ENCODE measurements at places on chromosomes 2 and 18.

GRCh38 chr2:178477443-178478129 lies 814 bp downstream of the FKBP7 start:
- peak overlapping the region; percentile 96 for H3K27ac ChIP-seq
- H3K4me1 ChIP-seq = peaks cover 48% of the 10 kb centered on the region
- H3K27me3 ChIP-seq = no peaks in the 10 kb centered on the region
- no peaks in the 10 kb centered on the region for H3K36me3 ChIP-seq

- H3K4me1 ChIP-seq = no peaks in the 10 kb centered on the region
- peak; percentile 37 for DNase-seq
- no peaks in the 10 kb centered on the region for H3K36me3 ChIP-seq
- no peaks in the 10 kb centered on the region for H3K27me3 ChIP-seq
- no peak overlapping the region for H3K27ac ChIP-seq
These were observed 9.4 kb upstream of the ZNF512 start for GRCh38 chr2:27573452-27573851.

DNA sequence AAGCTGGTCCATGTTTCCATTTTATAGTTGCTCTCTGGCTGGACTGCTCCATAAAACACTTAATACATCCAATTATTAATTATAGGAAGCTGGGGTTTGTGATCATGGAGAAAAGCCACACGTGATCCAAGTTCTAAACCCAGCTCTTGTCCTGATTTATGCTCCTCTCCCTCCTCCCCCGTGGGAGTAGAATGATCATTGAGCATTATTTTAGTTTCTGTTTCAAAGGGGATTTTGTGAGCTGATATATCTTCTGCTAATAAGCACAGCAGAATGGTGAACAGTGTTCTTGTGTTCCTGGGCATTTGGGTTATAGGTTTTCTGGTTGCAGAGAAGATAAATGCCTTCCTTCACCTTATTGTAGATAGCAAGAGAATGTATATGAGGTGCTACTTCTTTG lies 135.7 kb upstream of the TMEM200C start:
- no peaks in the 10 kb centered on the region for H3K27me3 ChIP-seq
- no peak for DNase-seq
- H3K27ac ChIP-seq = no peak overlapping the region
- H3K4me3 ChIP-seq = no peak overlapping the region
- H3K4me1 ChIP-seq = no peaks in the 10 kb centered on the region

GRCh38 chr2:169036736-169037440 lies 5.8 kb upstream of the ABCB11 start:
- DNase-seq = no peak
- no peak overlapping the region for H3K4me3 ChIP-seq
- no peaks in the 10 kb centered on the region for H3K36me3 ChIP-seq
- no peak overlapping the region for H3K27ac ChIP-seq

- DNase-seq = no peak
- no peak overlapping the region for H3K27ac ChIP-seq
- H3K4me3 ChIP-seq = no peak overlapping the region
- H3K27me3 ChIP-seq = no peaks in the 10 kb centered on the region
- no peaks in the 10 kb centered on the region for H3K36me3 ChIP-seq
- peaks cover 8% of the 10 kb centered on the region for H3K4me1 ChIP-seq
These were observed 260.8 kb downstream of the SETBP1 start for GRCh38 chr18:44941516-44941915.

DNA sequence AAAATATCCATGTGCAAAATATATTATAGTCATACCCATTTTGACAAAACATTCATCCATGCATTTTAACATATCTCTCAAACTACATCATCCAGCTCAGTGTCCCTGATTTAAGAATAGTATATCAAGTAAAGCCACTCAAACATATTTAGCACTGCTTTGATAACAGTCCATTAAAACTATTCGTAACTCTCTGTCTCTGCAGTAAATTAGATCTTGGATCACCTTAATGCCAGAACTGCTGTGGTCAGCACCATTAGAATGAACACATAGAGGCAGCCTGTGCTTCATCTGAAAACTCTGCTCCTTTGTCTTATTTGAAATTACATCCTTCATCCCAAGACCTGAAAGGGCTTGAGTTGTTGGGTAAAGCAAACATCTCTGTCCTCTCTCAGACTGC lies 234.0 kb downstream of the MBD2 start:
- H3K27ac ChIP-seq = no peak overlapping the region
- no peak overlapping the region for H3K4me3 ChIP-seq
- DNase-seq = no peak
- H3K36me3 ChIP-seq = no peaks in the 10 kb centered on the region
- no peaks in the 10 kb centered on the region for H3K27me3 ChIP-seq
